ENCODE measurements at places on chromosomes 2 and 18.

- DNase-seq: no peak
Observed at GRCh38 chr2:233449081-233449901, 95.0 kb downstream of the DGKD start.

GRCh38 chr18:63508596-63508995 lies 31.8 kb downstream of the SERPINB5 start:
- DNase-seq: no peak

DNA sequence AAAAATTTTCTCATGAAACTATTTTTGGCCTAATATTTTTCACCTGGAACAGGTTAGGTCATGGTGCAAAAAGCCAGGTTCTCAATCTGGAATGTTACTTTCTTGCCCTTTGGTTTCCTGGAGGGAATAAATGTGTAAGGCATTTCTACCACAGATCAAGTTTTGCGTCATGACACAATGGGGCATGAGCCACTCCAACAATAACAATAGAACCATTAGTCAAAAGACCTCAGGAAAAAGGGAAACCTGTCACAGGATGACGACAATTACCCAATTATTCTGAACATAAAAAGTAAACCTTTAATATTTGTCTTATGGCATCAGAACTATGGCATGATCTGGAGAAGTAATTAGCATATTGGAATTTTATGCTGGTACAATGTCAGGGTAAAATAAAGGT lies 88.2 kb upstream of the HNRNPA3 start:
- no peak for DNase-seq

DNA sequence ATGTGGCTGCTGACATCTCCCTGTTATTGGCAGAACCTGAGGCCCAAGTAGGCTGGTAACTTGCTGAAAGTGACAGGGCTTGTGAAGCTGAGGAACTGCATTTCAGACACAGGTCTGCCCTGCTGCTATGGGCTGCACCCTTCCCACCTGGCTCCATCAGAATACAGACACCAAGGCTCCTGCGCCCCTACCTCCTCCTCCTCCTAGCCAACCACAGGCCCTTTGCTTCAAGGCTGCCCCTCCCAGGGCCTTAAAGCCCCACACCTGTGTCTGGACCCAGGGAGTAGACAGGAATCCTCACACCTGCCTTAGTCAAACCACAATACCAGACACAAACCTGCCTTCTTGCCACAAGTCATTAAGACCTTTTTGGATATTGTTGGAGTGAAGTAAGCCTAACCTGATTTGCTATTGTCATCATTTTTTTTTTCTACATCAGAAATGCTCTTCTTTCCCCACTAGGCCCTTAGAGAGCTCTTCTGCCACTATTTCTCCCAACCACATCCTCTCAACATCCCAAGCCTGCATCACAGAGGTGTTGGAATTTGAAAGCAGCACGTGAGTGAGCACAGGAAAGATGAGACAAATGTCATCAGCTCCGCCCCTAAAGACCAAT lies 489.7 kb downstream of the EIPR1 start:
- DNase-seq: no peak
